ENCODE measurements at places on chromosomes 2 and 18. TPM values are rescaled to one million over a fixed set of nuclear protein-coding genes. Genes with fewer than 3 reads are reported as not detected.
A peak's percentile ranks its signal among the peaks of the same experiment; 100 is the strongest.

GRCh38 chr2:144511226-144511810, 8.6 kb downstream of the ZEB2 start:
- no peak for DNase-seq

The ASTL gene
- not detected for total RNA-seq

DNA sequence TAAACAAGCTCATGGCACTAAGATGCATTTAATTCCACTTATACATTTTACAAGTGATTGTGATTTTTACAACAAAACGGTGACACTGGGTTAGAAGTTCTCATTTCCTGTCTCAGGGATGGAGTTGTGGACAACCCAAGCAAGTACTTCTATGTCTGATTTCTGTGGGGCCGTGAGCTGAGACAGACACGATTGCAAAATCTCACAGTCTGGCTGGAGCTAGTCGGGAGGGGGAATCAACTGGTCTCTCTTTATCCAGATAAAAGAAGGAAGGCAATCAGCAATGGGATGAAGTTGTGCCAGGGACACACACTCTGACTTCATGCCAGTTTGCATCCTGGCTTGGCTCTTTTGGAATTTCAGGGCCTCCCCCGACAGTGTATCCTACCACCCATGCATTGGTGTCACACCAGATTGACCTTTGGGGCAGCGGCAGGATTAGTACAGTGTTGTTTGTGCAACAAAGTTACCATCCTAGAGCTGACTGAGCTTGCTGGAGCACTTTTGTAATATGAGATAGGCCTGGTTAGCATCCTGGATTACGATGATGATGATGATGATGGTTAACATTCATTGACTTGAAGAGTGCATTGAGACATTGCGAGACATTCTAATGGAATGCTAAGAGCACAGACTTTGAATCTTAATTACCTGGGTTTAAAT, 98.8 kb downstream of the CTAGE1 start:
- no peak for DNase-seq

GRCh38 chr2:134410006-134410405, 156.1 kb downstream of the MGAT5 start:
- DNase-seq, result no peak

DNA sequence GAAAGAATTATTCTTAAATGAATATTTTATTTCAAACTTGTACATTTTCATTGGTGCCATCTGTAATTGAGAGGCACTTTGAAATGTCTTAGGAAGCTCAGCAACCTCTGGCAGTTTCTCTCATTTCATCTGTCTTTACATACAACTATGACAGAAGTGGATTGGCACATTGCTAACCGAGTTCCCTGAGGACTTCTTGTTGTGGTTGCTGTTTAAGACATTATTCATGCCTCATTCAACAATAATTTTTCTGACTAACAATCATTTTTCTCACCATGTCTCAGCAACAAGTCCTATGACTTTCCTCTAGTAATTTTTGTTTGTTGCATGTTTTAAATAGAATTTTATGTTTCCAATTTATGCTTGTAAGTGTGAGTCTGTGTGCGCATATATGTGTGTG, 284.0 kb upstream of the CWC22 start:
- peak; percentile 62 for DNase-seq

GRCh38 chr2:97757062-97757461, 43.7 kb downstream of the ZAP70 start:
- no peak for DNase-seq

The EPB41L3 gene
- not detected for total RNA-seq

DNA sequence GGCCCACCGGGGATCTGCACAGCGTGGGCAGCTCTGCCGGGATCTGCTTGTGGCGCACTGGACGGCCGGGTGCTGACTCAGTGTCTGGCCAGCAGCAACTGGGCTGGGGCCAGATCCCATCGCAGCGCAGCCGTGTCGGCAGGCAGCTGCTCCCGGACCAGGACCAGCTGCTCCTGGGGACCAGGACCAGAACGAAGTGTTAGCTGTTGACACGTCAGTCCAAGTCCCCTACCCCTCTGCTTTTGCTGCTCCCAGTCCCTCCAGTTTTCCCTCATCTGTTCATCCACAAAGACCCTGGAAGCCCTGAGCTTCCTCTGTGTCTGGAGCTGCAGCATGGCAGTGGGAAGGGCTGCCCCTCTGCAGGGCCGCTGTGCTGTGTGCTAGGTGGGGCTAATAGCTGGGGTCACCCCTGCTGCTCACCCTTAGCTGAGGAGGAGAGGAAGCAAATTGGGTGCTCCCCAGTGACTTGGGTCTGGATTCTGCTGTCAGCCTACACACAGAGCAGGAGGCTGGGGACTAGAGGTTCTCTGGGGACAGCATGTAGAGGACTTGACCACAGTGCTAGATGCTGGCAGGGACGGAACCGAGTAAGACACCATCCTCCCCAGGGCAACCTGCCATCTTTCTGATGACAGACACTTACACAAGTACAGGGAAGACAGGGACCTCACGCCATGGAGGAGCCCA, 16.9 kb upstream of the KIF1A start:
- peak; percentile 85 for DNase-seq

GRCh38 chr2:119431976-119432850, 559 bp downstream of the TMEM37 start:
- DNase-seq, result no peak

DNA sequence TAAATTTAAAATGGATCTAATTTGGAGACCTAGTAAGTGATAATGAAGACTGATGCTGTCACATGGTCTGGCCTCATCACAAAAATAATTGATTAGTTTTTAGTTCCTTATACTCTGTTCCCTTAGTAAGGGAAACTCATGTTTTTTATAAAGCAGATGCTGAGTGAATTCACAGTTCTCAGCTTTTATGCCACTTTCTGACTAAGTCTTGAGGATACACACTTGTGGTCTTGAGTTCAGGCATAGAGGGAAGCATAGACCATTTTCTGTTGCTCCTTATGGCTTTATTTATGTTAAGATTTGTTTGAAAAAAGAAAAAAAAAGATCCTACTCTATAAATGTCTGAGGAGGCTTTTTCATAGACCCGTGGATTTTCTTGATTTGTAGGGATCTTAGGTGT, 91.1 kb downstream of the MAP4K4 start:
- no peak for DNase-seq

GRCh38 chr18:13241893-13242175, 23.3 kb downstream of the LDLRAD4 start:
- no peak for DNase-seq

DNA sequence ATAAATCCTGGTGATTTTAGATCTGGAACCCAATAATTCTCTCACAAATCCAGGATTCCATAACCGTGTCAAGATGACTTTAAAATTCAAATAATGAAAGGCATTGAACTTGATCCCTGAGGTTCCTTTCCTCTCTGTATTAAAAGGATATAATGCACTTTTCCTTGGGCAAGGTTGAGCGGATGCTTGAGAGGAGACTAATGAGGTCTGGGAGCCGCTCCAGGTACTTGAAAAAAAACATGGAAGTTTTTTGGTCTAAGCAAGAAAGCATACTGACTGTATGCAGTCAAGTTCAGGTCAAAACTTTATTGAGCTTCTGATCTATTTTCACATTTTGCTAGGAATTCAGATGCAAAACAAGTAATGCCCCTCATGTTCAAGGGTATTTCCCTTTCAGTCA, 318.5 kb downstream of the RAD51AP2 start:
- no peak for DNase-seq

DNA sequence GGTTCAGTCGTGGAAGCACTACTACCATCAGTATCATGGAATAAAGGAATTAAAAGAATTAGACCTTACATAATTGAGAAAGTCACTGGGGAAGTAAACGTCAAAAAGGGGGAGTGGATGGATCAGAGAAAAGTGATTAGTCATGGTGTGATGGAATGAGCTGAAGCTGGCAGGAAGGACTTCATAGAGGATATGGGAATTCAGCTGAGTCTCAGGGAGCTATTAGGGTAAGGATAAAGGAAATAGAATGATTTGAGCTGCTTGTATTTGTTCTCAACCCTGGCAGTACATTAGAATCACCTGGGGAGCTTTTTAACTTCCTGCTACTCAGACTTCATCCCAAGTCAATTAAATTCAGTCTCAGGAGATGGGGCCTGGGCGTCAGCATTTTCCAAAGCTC, 53.4 kb upstream of the SETBP1 start:
- peak; percentile 24 for DNase-seq

The SERPINB4 gene
- total RNA-seq, result not detected

DNA sequence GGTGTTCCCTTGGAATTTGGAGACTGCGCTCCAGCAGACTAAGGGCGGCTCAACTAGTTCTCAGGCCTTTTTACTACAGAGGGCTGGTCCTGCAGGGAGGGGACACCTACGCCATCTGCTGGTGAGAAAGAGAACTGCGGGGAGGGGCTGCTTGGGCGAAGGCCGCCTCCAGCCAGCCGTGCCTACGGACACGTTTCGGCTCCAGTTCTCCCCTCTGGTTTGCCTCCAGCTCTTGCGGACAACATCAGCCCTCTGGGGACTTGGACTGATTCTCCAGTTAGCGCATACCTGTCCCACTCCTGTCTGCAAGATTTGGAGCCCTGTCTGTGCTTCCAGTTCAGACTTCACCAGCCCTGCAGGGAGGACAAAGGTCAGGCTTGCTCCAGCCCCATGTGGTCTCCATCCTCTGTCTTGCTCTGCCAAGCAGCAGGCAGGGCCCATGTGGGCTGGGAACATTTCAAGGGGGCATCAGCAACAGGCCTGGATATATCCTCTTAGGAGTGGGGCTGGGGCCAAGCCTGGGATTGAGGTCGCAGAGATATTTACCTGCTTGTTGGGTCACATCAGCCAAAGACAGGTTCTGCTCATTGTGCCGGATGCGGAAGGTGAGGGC, 10.3 kb downstream of the PTPRN start:
- peak; percentile 81 for DNase-seq

The ZNF236 gene
- total RNA-seq, result 6.3 TPM

DNA sequence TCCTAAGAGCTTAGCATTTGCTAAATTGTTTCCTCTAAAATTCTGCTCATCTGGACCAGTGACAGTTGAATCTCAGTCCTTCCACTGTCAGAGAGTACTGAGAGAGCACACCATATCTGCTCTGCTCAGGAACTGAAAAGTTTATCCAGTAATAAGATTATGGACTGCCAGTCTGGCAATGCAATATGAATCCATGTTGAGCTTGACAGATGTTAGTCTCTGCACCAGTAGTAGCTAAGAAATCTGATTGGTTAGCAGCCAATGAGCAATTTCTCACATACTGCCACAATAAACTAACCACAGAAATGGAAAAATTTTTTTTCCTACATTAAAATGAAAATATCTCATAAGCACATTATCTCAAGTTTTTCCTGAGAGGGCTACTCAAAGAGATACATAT, 2.3 kb downstream of the PRKD3 start:
- peak; percentile 40 for DNase-seq

GRCh38 chr18:47417807-47418206, 166.3 kb upstream of the SKOR2 start:
- DNase-seq, result no peak

DNA sequence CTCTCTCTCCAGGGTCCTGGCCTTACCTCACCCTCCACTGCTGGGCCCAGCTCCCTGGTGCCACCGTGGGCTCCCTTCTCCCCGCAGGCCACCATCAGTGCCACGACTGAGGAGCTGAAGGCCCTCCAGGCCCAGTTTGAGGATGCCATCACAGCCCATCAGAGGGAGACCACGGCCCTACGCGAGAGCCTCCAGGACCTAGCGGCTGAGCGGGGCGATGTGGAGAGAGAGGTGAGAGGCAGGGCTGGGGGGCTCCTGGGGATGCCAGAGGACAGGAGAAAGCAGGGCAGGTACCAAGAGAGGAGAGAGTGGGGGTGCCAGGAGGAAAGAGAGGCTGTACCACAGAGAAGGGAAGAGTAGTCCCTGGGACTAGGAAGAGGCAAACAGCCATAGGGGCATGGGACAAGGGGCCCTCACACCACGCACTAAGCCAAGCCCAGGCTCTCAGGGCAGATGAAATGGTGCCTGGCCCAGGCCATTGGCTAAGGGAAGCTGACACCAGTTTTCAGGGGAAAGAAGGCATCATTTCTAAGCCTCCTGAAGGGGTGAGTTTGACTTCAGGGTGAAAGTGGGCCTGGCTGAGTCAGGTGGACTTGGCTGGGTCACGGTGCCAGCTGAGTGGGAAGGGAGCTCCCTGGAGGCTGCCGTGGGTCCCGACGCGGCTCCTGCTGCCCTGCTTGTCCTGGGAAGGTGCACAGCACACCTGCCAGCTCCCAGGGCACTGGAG, 39.0 kb upstream of the SNED1 start:
- DNase-seq, result no peak

The ATP8B1 gene
- total RNA-seq, result 7.2 TPM

DNA sequence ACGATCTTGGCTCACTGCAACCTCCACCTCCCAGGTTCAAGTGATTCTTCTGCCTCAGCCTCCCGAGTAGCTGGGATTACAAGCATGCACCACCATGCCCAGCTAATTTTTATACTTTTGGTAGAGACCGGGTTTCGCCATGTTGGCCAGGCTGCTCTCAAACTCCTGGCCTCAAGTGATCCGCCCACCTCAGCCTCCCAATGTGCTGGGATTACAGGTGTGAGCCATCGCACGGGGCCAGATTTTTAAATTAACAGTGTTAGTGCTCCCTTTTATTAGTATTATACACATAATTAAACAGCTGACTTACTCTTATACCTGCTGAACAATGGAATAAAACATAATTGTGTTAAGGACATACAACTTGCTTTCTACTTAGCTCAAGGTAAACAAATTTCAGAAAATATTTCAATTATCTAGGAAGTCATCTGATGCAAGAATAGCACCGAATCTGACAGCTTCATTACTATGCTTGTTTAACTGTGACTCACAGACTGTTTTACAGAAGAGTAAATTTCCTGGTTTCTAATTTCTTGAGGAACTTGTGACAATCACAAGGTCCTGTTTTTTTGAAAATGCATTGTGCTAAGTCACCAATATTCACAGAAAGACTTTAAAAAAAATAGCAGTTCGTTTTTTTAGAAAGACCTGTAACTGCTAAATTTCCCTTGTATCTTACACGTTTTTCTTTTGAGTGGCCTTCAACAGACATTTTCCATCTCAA, 51.2 kb downstream of the SPIRE1 start:
- DNase-seq, result peak; percentile 44

DNA sequence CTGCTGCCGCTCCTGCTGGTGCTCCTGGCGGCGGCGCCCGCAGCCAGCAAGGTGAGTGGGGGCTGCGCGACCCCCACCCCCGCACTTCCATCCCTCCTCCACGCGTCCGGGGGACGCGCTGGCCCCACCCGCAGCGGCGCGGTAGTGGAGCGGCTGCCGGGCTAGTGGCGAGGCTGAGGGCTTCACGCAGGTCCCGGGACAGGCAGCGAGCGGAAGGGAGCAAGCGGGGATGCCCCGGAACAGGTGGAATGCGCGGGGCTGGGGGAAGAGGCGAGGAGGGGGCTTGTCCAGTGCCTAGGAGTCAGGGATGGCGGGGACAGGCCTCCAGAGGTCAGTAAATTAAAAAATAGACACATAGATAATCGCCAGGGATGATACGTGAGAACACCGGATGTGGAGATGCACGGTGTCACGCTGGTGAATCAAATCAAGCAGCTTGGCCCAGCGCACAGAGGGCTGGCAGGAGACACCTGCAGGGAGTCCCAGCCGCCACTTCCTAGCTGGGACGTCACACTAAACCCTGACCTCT, 403 bp downstream of the COL4A3 start:
- no peak for DNase-seq

The LRP2 gene
- 0.10 TPM for total RNA-seq

DNA sequence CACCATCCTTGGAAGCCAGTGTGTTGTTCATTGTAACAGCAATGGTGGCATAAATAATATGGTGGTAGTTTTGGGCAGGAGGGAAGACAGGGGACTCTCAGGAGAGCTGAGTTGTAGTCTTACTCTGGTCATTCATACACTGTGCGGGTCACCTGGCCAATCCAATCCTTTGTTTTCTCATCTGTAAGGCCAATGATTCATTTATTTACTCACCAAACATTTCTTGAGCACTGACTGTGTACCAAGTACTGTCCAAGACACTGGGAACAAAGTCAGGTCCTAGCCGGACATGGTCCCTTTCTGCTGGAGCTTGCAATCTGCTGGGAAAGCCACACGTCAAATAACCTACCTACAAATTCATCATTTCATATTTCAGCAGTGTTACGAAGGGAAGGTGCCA, 302.7 kb downstream of the CYP26B1 start:
- DNase-seq, result no peak

The CXCR1 gene
- not detected for total RNA-seq

Measured in myocyte (in vitro differentiated cells).